Esophagus squamous epithelium (tissue), 5 donors: ENCODE measurements at places on chromosomes 5 and 9.

GRCh38 chr5:74413403-74414048 is 227.0 kb downstream of the ENC1 start:
- DNase-seq, result no peak

DNA sequence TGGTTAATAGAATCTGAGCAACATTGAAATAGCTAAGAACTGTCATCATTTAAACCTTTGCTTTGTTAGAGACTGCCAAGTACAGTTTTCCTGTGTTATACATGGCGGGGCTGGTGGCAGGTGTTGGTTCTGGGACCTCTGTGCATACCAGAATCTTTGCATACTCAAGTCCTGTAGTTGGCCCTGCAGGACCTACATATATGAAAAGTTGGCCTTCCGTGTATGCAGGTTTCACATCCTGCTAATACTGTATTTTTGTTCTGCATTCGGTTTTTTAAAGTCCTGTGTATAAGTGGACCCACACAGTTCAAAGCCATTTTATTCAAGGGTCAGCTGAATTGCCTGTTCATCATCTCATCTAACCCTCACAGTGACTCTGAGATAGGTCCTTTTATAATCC is 36.4 kb downstream of the LARP1 start:
- no peak for DNase-seq

- DNase-seq, result no peak
Observed at GRCh38 chr5:147971472-147971871, 65.1 kb upstream of the C5orf46 start.

DNA sequence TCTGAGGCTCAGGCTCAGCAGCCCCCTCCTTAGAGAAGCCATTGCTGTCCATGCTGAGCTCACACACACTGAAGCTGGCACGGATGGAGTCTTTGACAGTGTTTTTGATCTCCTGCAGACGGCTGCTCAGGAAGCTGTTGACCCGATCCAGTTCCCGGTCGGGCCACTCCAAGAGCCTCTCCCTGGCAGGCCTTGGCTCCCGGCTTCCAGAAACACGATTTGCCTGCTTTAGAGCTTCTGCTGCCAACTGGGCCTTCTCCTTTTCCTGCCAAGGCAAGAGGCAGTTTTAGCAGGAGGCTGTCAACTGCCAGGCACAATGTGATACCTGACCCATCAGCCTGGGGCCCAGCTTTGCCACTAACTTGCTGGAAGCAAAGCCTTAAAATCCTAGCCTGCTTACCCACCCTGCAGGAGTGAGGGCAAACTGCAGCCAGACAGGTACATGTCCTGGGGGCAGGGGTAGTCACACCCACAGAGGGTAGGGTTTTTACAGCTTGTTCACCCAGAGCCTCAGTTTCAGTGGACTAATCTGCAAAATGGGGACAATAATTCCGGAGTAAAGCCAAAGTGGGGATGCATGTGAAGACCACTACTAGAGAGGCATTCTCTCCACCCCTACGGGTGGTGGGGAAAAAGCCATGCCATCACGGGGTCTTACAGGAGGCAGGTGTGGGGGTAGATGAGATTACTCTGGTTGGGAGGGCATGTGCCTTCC is 8.3 kb upstream of the DDX41 start:
- DNase-seq, result no peak

- no peak for DNase-seq
Observed at GRCh38 chr5:170633235-170634081, 129.6 kb downstream of the KCNIP1 start.

DNA sequence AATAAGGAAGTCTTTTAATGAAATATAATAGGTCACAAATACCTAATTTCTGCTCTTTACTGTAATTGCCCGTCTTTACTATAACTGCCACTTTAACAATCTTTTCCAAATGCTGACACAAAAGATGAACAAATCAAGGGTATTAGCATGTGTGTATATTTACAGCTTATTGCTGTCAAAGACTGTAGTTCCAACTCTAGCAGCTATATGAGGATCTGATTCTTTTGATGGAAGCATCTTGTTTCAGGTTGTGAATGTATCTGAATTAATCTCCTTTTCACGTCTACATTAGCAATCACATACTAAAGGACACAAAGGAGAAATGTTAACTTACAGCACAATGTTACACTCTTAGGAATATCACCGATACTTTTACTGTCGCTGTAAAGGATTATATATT is 27.9 kb downstream of the RFX3 start:
- DNase-seq, result no peak

- no peak for DNase-seq
Observed at GRCh38 chr5:80054682-80055081, 19.5 kb downstream of the THBS4 start.

- no peak for DNase-seq
Observed at GRCh38 chr5:2588850-2589501, 162.5 kb downstream of the IRX2 start.

GRCh38 chr5:62778316-62779009 is 199.8 kb downstream of the LRRC70 start:
- no peak for DNase-seq

GRCh38 chr9:84314306-84314705 is 26.3 kb downstream of the SLC28A3 start:
- no peak for DNase-seq

DNA sequence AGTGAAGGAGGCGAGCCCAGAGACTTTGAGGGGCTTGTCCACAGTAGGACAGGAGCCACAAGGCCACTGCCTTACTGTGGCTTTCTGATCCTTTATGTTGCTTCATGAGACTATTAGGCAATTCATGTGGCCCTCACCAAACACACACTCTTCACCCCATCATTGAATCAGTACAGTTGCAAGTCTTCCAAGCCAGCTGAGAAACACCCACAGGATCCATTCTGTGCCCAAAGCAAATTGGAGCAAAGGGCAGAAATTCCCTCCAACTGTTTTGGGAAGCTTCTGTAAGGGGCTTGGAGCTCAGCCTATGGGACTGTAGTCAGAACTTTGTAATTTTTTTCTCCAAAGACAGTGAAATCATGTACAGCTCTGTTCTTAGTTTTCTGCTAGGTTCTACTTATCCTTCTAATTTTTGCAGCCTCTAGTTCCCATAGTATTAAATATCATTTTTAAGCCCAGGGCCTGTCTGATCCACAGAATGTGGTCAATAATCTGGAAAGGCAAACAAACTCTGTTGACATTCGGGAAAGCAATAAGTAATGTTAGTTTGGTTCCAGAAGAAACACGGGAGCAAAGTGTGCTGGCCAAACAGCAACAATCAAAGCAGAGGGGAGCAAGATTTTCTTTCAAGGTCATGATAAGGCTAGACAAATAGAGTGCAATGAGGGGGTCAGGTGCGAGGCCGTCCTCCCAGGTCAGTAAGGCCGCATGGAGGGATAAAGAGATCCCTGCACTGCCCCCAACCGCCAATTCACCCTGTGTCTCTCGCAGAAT is 47.0 kb downstream of the UBE2QL1 start:
- no peak for DNase-seq

DNA sequence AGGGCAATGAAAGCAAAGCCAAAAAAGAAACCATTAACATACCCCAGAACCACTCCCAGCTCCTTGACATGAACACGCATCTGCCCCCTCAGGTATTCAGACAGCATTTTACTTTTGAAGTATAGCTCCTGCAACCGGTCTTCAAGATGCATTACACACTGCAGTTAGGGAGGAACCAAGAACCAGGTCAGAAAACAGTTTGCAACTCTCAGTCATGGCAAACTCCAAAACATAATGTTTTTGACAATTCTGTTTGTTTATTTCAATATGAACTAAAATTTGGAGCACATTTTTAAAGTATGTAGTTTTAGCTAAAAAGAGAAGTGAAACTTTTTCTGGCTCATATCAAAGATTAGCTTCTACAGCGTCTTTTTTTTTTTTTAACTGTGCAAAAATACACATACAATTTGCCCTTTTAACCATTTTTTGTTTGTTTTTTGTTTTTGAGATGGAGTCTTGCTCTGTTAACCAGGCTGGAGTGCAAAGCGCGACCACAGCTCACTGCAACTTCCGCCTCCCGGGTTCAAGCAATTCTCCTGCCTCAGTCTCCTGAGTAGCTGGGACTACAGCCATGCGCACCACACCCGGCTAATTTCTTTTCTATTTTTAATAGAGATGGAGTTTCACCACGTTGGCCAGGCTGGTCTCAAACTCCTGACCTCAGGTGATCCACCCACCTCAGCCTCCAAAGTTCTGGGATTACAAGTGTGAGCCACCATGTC is 12.2 kb upstream of the RAPGEF6 start:
- no peak for DNase-seq

DNA sequence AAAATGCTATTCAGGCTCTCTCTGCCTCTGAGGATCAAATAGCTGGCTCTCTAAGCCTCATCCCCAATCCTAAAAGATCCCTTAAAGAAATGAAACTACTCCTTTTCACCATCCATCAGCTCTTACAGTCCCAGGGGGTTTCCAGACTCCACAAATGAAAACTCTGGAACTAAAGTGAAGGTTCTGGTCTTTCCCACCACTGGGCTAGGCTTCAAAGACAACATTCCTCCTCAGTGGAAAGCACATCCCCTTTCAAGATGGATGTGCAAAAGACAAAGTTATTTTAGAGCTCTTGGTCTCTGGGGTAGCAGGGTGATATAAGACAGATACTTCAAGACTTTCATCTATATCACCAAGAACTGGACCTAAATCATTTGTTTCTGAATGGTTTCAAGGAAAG is 106.9 kb downstream of the DCP2 start:
- DNase-seq, result no peak

GRCh38 chr5:102826629-102827028 is 71.5 kb downstream of the PAM start:
- no peak for DNase-seq

DNA sequence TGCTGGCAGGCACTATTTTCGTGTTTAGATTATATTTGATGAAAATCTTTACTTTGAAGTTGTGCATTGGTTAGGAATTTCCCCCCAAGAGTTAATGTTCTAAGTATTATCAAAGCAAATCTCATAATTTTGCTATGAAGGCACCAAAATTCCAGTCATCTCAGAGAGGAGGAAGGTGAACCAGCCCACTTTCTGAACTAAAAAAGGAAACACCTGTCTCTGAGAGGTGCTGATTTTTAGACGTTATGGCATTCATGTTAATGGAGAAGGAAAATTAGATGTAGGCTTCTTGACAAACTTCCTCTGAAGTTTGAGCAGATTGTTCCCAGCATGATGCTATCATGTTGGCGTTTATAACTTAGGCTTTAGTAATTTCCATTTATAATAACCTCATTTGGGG is 432.9 kb upstream of the ACTBL2 start:
- DNase-seq, result no peak

DNA sequence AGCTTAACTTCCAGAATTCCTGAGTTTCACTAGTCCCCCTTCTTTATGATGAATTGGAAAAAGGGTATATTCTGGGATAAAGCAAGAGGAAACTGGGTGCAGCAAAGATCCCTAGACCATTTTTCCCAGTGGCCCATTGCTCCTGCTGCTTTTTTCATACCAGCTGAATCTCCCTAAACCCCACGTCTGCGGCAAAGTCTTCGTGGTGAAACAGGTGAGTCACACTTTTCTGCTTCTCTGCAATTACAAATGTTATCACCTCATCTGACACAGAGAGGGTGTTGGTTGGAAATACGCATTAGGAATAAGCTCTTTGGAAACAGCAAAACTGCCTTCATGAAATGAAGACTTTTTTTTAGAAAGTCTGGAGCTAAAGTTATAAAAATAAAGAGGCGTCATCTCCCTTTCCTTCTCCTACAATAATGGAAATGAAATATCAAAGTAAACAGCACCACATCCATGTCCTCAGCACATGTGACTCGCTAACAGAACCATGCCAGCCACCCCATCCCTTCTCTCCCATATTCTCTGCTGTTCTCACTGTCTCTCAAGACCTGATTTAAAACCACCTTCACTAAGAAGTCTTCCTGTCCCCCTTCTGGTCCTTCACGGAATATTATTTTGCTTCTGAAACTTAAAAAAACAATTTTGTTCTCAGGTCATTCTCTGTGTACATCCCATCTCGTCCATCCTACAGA is 39.5 kb upstream of the GLRX start:
- DNase-seq, result no peak

DNA sequence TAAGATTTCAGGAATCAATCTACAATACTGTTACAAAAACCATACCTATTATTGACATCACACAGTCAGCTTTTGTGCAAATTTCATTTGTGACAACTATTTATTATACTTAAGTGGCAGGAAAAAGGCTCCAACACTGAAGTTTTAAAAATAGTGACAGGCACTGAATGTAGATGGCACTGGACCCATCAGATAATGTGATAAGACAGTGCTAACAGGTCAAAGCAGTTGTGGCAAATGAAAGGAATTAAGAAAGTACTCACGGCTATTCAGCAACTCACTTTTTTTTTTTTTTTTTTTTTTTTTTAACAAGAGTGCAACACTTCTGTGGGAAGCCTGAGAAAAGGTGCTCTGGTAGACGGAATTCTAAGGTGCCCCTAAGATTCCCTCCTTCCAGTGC is 115.0 kb upstream of the MEF2C start:
- DNase-seq, result no peak

- no peak for DNase-seq
Observed at GRCh38 chr5:14204785-14205321, 61.7 kb downstream of the TRIO start.

GRCh38 chr5:56656846-56657726 is 158.3 kb upstream of the MAP3K1 start:
- no peak for DNase-seq

DNA sequence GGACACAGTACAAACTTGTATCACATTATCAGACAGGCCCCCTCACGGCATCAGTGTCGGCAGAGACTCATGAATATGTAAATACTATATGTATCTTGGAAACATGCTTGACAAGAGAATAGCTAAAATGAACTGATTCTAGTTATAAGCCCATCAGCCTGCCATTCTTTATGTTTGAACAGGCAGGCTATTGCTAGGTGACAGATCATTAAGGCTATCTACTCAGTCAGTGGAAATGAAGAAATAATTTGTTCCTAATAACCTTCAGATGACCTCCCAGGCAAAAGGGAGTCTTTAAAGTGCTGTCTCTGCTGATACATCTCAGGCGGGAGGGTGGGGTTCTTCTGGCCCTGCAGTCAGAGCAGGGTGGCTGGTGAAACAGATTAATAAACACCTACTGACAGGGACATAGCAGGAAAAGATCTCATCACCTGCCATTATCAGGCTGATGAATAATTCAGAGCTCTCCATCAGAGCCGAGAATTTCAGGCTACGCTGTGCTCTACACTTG is 394.2 kb downstream of the RASEF start:
- DNase-seq, result no peak

GRCh38 chr5:34061993-34062392 is 19.0 kb upstream of the C1QTNF3 start:
- no peak for DNase-seq

DNA sequence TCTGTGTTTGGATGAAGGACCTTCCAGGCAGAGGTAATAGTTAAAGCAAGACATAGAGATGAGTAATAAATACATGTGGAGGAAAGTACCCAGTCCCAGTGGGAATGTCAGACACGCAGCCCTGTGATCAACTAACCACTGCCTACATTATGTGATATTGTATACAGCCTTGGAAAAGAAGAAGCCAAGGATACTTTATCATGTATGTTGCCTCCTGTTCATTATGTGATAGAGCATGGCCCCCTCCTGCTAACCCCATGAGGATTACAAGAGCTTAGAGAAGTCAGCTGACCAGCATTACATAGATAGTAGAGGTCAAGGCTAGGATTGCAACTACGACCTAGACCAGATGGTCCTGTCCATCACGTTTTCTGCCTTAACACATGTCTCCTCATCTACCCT is 497.0 kb upstream of the TNC start:
- DNase-seq, result no peak
